ENCODE measurements at places on chromosomes 1 and 21.

DNA sequence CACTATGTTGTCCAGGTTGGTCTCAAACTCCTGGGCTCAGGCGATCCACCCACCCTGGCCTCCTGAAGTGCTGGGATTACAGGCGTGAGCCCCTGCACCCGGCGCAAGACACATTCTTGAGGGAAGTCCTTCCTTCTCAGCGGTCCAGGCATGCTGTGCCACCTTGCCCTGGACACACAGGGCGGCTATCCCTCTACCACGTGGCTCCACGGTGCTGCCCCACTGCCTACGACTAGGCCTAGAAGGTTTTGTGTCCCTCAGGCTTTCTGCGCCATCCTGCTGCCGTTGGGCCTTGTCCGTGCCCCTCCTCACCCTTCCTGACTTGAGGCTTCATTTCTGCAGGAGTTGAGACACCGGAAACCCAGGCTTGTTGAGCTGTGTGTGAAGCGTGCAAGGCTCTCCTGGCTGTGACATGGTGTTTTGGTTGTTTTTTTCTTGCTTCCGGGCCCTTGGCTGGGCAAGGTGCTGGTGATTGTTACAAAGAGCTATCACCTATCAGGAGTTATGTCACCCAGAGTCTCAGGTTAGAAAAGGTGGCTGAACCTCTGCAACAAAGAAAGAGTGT is 13.9 kb downstream of the C1orf174 start:
- DNase-seq = no peak

DNA sequence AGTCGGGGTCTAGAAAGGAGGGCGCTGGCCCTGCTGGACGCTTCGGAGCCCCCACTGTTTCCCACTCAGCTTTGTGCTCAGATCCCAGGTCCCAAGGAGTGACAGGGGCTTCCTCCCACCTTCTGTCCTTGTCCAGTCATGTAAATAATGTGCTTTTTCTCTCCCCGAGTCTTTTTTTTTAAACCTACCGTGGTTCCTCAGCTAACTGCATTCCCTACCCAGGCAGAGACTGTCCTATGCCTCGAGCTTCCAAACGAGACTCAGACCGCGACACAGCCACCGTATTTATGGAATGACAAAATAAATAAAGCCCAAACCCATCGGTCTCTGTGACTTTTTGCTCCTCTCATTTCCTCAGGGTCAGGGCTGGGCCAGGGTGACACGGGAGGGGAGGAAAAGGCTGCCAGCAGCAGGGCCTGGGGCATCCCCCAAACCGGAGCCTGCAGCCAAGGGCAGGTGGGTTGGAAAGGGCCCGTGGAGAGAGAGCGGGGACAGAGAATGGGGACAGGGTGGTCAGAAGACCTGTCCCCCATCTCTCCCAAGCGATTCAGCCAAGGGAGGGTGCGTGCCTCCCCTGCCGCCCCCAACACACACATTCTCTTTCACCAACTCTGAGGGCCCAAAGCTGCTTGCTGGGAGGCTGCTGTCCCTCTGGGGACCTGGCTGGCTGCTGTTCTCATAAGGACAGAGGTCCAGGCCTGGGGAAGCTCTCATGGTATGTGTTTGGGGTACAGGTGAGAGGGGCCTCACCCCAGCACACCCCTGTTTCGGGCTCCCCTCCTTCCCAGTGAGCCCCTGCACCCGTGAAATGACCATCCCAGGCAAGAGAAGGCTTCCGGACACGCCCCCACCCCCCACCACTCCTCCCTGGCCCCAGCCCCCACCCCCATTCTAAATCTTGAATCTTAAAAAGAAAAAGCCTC is 55.4 kb downstream of the KCNAB2 start:
- DNase-seq = no peak

DNA sequence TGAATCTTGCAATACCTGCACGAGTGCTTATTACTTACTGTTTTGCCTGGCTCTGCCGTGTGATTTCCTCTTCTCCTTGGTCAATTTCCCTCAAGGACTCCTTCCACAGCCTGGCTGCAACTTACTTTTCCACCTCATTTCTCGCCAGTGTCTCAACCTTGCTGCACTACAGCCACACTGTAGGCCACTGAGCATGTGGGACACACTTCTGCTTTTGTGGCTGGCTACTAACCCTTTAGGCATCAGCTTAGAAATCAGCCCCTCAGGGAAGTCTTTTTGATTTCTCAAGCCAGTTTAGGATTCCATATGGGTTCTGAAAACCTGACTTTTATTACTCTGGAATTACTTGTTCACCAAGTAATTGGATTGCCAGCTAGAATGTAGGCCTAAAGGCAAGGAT is 5.2 kb upstream of the DMRTB1 start:
- no peak for DNase-seq

GRCh38 chr1:23817633-23818032 is 7.6 kb downstream of the HMGCL start:
- no peak for DNase-seq

DNA sequence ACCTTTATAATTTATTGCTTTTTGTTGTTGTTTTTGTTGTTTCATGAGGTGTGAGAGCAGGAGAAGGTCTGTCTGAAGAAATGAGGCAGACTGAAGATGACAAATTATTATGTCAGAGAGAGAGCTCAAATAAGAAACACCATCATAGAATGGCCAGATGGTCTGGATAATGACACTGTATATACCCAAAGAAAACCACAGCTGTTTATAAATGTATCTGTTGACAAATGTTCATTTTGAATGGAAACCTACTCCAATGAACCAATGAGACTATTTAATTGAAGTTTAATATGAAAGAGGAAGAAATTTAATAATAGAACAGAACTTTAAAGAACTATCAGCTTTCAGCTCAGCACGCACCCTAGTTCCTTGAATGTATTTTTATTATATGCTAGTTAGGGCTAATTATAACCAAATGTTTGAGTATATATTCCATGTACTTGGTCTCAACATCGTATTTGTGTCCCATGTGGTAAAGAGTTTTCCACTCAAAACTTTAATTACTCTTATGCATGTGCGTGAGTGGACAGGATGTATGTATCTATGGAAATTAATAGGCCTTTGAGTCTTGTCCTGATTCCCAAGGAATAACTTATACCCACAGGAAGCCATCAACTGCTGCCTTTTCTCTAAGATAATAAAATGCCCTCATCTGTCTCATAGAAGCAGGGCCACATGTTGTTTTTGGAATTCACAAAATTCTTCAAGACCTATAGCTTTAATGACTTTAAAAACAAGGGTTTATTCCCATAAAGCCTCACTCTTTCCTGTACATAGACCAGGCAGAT is 202.7 kb downstream of the KCNK2 start:
- peak; percentile 81 for DNase-seq

- DNase-seq = no peak
Measured at GRCh38 chr1:157595356-157595755, 2.5 kb downstream of the FCRL4 start.

GRCh38 chr1:234606784-234607108 is 3.2 kb downstream of the IRF2BP2 start:
- no peak for DNase-seq

GRCh38 chr1:159911326-159912070 is 11.5 kb upstream of the CFAP45 start:
- no peak for DNase-seq

All from NCI-H69 (cell line).